Activated T-helper 1 cell treated with anti-CD3 and anti-CD28 coated beads, Interleukin-2, amount 50 U/mL, for 16 hours (primary cell): ENCODE measurements at places on chromosomes 16 and 17.

DNA sequence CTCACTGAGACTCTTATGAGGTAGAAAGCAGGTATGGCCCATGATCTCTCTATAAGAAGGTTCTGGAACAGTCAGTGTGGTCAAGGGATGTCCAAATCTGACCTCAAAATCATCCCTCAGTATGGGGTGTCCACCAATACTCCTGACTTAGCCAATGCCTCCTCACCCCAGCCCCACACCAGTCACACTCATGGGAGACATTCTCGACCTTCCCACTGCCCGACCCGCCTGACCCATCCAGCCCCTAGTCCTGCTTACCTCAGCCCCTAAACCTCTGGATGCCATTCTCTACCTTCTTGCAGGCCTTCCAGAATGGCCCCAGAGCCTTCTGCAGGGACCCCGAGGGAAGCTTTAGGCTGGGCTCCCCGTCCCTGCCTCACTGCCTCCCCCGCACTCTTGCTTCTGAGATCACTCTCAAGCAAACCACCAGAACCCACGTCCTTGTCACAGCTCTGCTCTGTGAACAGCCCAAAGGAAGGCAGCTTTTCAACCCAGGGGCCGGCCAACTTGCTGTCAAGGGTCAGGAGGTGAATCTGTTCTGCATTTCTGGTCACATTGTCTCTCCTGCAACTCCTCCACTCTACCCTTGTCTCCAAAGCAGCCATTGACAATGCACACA is 44.9 kb upstream of the RBFOX3 start:
- DNase-seq = no peak

DNA sequence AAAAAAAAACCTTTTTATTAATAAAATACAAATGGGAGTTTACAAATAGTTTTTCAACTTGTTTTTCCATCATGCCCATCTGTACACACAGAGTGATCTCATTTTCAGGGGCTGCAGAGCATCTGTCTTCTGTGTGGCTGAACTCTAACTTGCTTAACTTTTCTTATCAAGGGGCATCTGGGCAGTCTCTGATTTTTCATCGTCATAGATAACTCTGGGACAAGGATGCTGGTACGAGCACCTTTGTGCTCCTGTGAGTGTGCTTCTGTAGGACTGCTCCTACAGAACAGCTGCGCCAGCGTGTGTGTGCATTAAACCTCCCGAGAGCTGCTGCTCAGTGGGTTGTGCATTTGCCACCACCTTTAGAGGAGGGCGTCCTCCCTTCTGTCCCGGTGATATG is 34.6 kb upstream of the TAC4 start:
- no peak for DNase-seq

DNA sequence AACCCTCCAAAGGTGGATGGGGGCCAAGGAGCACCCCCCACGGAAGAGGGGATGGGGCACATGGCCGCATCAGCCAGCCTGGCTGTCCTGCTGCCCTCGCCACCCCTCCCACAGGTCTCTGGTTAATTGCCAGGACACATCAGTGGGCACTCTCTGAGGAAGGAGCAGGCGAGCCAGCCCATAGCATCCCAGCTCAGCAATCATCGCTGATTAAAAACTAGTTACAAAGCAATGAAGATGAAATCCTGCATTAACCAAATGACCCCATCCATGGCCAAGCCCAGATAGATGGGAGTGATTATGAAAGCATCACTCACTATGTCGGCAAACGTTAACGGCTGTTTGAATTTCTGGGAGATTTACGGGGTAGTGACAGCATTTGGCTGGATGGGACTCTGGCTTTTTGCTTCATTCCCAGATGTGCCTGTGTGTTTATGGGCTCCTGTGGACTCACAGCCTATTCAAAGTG is 45.3 kb downstream of the CCDC182 start:
- no peak for DNase-seq

GRCh38 chr17:28916302-28916934 is 13.5 kb upstream of the DHRS13 start:
- DNase-seq = no peak

DNA sequence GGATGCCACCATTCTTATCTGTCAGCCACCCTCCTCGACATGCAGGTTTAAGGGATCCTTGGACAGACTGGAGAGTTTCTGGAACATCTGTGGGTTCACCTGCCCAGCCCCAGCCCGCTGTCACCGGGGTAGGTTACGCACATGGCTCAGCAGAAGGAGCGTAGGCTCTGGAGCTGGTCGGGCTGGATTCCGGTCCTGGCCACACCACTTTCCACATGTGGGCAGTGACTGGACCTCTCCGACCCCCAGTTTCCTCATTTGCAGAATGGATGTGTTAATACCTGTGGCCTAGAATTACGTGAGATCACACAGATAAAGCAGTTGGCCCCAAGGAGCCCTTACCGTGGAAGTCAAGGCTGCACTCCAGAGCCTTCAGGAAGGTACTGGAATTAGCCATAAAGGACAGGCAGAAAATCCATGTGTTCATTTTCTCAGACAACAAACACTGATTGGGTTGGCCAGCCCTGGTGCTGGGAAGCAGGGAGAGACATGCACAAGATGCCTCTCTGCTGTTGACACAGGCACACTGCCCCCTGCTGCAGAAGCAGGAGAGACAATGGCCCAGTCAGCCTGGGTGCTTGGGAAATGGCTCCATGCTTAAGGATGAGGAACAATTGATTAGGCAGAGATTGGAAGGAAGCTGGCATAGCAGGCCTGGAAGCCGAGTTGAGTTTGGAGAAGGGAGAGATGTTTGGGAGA is 58.8 kb downstream of the SF3B3 start:
- DNase-seq = no peak
